ENCODE measurements at places on chromosomes 2 and 18.

DNA sequence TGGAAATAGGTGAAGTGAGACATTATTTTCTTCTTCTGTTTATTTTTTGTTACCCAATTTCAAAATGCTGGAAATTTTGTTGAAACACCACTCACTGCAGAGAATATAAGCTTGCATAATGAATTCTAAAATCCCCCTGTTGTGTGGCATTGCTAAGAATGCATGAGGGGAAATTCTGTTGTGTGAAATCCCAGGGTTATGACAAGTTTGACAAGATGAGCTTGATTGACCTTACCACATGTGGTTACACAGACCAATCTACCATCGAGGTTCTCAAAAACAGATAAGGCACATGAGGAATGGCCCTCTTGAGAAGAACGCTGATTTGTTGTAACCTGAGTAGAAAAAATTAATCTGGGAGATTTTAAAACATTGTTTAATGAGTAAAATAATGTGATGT, 261.6 kb upstream of the MMADHC start:
- DNase-seq: no peak

DNA sequence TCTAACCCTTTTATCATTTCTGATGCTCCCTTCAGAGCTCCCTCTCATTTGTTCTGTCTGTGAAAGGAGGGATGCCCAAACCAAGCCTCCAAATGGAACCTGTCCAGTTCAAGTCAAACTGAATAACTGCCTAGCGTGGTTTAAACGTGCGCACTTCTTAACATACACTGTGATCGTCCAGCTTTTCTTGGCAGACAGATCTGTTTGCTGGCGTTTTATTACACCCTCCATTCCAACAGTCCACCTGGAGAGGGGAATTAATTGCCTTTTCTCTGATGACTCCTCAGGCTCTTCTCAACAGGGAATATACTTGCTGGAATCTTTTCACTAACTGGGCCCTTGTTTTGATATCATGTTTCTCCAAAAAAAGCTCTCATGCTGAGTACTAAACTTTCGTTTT, 379.2 kb upstream of the POU3F3 start:
- DNase-seq: no peak

DNA sequence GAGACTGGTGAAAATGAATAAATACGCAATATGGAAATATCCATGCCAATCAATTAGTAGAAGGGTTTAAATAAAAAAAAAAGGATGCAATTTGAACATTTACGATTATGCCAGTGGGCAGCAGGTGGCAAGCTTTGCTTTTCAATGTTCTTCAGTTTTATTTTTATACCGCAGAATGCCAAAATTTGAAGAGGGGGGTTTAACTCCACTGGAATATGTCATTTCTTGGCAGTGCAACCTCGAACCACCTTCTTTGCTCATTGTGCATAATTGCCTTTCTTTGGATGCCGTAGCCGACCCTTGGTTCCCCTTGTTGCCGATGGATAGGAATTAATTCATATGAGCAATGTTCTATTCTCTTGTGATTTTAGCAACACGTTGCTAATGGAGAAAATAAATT, 88.0 kb downstream of the LTBP1 start:
- no peak for DNase-seq

DNA sequence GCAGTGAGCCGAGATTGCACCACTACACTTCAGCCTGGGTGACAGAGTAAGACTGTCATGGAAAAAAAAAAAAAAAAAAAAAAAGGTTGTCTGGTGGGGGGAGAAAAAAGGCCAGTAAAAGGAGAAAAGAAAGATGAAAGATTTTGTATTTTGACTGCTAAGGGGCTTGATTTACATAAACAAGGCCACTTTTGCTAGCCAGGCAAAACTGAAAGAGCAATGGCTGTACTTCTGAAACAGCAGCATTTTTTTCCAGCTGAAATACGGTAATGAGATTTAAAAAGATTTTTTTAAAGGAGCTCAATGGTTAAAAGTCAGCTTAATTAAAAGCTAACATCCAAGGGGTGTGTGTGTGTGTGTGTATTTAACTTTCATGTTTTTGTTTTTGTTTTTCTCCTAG, 11.3 kb upstream of the OXER1 start:
- no peak for DNase-seq

GRCh38 chr2:73203055-73203681, 794 bp downstream of the NOTO start:
- no peak for DNase-seq

GRCh38 chr2:178069551-178069950, 3.0 kb downstream of the PDE11A start:
- no peak for DNase-seq

- no peak for DNase-seq
Observed at GRCh38 chr2:86433137-86433536, 8.0 kb upstream of the KDM3A start.

DNA sequence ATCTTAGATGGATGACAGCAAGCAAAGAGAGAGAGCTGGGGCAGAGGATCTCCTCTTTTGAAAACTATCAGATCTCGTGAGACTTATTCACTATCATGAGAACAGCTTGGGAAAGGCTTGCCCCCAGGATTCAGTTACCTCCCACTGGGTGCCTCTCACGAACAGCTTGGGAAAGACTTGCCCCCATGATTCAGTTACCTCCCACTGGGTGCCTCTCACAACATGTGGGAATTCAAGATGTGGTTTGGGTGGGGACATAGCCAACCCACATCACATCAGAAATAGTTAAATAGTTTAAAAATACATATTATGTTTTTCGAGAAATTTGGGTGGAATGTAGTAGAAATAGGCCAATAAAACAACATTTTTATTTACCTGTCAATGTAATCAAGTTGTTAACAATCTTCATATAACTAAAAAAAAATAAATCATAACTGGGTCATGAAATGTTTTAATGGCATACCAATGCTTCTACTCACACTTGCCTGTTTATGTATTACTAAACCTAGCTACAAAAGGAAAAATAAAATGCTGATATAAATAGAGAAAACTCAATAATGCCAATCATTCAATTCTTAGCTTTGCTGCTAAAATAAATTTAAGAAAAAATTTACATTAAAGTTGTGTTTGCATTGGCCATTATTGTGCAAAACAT, 608.9 kb downstream of the SUCLG1 start:
- no peak for DNase-seq

- no peak for DNase-seq
Observed at GRCh38 chr2:156465573-156465972, 29.4 kb downstream of the GPD2 start.

DNA sequence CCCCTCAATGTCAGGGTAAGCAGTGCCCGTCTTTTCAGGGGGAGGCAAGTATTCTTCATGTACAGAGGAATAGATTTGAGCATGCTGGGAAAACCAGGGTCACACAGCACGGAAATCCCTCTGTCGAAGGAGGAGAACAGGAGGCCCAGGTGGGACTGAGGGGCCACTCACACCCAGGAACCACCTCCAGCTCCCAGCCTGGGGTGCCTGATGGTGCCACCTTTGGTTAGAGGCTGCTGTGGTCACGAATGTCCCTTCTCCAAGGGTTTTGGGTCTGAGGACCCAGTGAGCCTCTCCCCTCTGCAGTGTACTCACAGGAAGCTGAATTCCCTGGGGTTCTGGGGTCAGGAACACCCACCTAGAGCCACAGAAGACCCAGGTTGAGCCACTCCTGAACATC, 197.3 kb downstream of the ANKRD30B start:
- DNase-seq: no peak

DNA sequence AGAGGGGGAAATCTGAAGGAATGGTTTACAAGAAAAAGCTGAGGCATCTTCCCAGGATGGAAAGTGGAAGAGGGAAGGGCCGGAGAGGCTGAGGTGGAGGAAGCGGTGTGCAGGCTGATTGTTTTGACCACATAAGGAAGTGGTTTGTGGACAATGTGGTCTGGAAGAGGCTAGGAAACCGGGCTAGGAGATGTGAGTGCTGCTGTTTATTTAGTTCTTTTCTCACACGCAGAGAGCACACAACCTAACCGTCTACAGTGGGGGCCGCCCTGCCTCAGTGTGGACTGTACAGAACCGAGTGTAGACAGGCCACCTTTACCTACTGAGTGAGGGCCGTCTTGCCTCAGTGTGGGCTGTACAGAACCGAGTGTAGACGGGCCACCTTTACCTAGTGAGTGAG, 251.7 kb upstream of the PXDN start:
- DNase-seq: no peak

- DNase-seq: no peak
Observed at GRCh38 chr2:232541195-232541960, 1.9 kb downstream of the CHRNG start.

GRCh38 chr18:9804517-9805104, 81.2 kb upstream of the TXNDC2 start:
- no peak for DNase-seq

DNA sequence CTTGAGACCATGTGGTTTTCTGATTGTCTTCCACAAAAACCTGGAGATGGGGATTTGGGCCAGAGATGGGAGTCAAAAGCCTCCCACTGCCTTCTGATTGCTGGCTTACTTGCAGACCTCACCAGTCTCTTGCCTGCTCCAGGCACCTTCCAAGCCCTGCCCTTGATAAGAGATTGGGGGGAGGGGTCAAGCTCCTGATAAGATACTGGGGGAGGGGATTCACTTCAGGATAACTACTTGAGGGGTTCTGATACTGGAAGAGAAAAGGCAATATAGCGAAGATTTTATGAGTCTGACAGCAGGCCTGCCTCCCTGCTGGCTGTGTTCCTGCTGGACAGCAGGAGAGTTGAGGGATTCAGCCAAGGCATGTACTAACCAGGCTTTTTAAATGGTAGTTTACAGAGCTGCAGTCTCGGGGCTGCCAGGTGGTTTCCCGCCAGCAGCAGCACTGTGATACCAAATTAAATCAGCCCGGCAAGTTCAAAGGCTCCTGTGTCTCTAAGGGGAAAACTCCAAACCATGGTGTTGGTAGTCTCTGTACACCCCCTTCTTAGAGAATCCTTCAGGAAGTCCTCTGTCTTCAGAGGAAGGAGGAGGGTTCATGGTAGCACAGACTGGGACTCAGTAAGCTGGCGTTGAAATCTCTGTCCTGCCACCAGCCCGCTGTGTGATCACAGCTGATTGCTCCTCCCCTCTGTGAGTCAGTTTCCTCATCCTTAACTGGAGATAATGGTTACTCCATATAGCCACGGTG, 58.3 kb downstream of the FBXO36 start:
- no peak for DNase-seq

- DNase-seq: no peak
Observed at GRCh38 chr2:85112906-85113625, 20.1 kb upstream of the TCF7L1 start.

GRCh38 chr2:217331523-217332416, 471.9 kb upstream of the TNP1 start:
- DNase-seq: no peak

GRCh38 chr18:55579501-55580270, 8.3 kb downstream of the TCF4 start:
- no peak for DNase-seq

DNA sequence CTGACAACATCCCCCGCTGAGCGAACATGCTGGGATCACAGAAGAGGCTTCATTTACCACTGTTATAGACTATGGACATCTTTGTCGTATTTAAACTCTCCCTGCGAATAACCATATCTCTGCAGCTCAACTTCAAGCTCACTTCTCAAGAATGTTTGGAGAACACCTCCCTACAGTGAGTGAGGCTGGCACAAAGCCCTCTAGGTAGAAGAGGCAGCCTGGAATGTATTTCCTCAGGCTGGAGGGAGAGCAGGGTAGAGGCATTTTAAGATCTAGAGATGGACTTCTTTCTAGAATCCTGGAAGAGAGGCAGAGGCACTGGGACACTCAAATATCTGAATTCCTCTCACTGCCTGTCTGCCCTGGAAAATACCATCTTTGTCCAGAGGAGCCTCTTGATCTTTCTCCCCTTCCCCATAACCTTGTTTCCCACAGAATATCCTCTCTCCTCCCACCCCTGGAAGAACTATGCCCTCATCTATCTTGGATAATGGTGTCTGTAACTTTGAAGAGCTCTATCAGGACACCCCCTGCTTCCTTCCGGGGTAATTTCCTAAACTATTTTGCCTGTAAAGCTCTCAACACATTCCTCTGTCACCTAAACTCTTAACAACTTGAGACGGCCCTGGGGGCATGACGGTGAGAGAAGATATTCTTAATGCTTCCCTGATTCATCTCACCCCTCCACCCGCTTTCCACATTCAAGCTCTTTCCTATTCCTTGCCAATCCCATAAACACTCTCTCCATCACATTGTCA, 2.4 kb upstream of the ANTXR1 start:
- DNase-seq: no peak

DNA sequence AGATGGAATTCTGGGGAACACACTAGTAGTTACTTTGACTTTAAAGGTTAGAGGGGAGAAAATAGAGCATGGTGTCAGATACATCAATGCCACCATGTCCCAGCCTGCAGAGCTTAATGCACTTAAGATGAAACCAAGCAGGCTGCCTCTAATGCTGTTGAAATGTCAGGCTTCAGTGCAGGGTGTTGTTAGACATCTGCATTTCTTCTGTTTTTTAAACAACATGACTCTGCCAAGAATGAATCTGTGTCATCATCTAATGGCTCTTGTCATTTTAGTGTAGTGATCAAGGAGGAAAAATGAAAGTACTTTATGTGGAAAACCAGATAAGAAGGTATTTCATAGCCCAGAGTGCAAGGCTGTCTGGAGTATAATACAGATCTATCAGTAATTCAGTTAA, 29.9 kb downstream of the LYPD1 start:
- no peak for DNase-seq

- DNase-seq: no peak
Observed at GRCh38 chr2:212318636-212319035, 220.0 kb downstream of the ERBB4 start.

DNA sequence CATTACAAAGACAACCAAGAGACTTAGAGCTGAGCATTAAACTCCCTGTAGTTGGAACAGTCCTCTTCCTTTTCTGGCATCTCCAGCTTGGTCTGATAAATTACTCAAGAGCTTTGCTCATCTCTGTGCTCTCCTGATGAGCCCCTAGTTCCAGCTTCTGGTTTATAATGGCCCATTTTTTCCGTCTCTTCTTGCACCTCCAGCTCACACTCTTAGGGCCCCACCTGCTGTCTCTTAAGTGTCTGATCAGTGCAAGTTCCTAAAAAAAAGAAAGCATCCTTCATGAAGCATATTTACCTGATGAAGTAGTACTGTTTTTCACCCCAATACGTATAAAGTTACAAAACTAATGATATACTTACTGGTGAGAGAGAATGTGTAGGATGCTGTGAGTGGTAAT, 822.9 kb downstream of the RNF144A start:
- DNase-seq: no peak

GRCh38 chr2:62811086-62811485, 105.6 kb downstream of the EHBP1 start:
- DNase-seq: no peak

DNA sequence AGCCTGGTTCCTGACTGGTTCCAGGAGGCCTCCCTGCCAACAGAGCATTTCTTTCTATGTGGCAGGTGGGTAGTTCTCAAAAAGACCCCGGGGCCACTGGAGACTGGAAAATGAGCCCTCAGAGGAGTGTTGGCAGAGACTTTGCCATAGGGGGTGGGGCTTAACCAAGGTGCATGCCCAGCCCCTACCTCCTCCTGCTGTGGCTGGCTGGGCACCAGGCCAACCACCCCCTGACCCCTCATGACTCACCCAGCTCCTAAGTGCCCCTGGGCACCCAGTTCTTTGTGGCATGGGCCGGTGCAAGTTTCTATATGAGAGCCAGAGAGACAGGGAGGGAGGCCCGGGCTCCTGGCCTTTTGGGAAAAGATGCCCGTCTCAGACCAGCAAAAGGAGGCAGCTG, 98.2 kb upstream of the SMAD2 start:
- DNase-seq: no peak

Measured in stimulated activated CD8-positive, alpha-beta memory T cell treated with anti-CD3 and anti-CD28 coated beads, Interleukin-7, amount 100 ng/mL, for 24 hours (primary cell).